ENCODE measurements at places on chromosomes 7 and 10.

GRCh38 chr7:28191184-28191583 is 10.6 kb upstream of the JAZF1 start:
- no peak for DNase-seq

DNA sequence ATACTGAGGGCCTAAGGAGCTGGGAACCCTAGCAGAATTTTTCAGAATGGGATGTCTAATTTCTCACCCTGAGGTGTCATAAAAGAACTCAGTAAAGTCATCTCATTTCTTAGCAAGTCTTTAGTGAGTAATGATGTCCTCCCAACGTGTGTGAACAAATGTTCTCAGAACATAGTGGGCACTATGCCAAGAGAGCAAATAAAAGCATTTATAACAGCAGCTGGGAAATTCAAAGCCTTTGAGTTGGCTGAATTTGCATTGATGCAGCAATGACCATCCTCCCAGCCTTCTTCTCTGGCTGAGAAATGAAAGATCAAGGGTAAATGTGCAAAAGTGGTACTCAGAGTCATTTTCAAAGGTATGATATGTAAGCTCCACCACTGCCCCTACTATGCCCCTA is 109.4 kb downstream of the FAM107B start:
- no peak for DNase-seq

DNA sequence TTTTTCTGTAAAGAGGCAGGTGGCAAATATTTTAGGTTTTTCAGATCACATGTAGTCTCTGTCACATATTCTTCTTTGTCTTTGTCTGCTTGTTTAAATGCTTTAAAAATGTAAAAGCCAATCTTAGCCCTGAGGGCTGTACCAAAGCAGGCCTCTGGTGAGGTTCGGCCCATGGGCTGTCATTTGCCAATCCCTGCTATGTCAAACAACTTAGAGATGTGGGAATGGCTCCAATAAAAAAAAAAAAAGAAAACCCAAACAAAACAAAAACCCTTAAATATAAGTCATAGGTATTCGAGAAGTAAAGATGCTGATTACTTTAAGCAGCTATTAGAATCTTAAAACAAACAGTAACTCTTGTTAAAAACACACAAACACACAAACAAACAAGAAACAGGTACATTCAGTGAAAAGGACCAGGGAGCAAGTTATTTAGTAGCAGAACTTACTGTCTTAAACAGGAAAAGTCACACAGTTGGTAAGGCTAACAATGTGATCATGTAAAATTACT is 61.4 kb upstream of the NAMPT start:
- no peak for DNase-seq

DNA sequence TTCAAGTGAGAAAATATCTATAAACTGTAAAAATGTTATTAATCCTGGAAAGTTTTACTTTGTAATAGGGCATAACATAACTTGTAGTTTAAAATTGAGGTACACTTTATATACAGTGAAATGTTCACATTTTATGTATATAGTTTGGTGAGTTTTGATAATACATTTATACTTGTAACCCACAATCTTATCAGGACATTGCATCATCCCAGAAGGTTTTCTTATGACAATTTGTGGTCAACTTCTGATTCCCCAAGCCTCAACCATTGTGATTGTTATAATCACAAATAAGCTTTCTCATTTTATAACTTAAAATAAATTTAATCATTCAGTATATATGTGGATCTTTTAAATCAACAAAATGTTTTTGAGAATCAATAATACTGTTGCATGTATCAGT is 151.1 kb downstream of the TFPI2 start:
- no peak for DNase-seq
